ENCODE measurements at places on chromosomes 1 and 21.

GRCh38 chr1:243716906-243717305 is 133.1 kb downstream of the AKT3 start:
- no peak for DNase-seq

- DNase-seq, result no peak
Measured at GRCh38 chr1:241837901-241838300, 10.1 kb upstream of the EXO1 start.

DNA sequence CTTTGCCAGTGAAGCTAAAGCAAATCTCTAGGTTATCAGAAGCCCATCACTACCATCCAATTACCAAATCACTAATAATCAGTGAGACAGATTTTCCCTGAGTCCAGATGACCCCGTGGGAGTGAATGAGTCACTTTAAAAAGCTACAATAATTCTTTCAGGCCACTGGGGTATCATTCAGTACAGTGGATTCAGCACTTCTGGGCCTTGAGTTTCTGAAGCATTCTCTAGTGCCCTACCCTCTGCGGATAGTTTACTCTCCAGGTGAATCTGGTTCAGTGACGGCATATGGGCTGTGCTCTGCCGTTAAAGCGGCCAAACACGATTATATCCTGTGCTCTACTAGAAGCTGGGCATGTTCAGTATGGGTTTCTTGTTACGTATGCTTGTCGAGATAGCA is 26.1 kb downstream of the NR5A2 start:
- DNase-seq, result no peak

GRCh38 chr1:180451504-180451903 is 50.9 kb downstream of the ACBD6 start:
- DNase-seq, result no peak

GRCh38 chr1:29317916-29318530 is 81.7 kb downstream of the PTPRU start:
- DNase-seq, result no peak

- no peak for DNase-seq
Measured at GRCh38 chr1:170491291-170491690, 40.7 kb upstream of the GORAB start.
